ENCODE measurements at places on chromosomes 13 and 19. TPM values are rescaled to one million over a fixed set of nuclear protein-coding genes. Genes with fewer than 3 reads are reported as not detected.

The KCNC3 gene
- 6.9 TPM for total RNA-seq

The ADGRE2 gene
- 10.1 TPM for total RNA-seq

The NCAN gene
- total RNA-seq, result 0.08 TPM

The GPC5 gene
- not detected for total RNA-seq

The ZNF555 gene
- 9.1 TPM for total RNA-seq

The CACTIN gene
- 37.1 TPM for total RNA-seq

The CEACAM20 gene
- total RNA-seq, result not detected

The MBD3L3 gene
- total RNA-seq, result not detected

The WBP4 gene
- total RNA-seq, result 6.6 TPM

The WASF3 gene
- not detected for total RNA-seq

DNA sequence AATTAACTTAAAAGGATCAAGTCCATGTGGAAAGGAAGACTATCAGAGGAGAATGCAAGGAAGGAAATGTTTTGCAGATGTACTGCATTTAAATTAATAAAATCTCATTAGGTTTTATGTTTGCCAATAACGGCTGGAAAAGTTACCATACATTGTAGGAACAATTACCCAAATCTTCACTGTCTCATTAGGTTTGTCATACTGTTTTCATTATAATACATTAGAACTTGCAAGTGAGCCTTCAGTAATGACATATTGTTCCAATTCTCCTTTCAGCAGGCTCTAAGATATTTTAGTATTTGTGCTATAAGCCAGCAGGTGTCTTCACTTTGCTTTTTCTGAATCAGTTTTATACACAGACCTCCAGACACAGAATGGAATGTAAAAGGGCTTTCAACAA lies 661.6 kb upstream of the KLHL1 start:
- DNase-seq, result no peak

DNA sequence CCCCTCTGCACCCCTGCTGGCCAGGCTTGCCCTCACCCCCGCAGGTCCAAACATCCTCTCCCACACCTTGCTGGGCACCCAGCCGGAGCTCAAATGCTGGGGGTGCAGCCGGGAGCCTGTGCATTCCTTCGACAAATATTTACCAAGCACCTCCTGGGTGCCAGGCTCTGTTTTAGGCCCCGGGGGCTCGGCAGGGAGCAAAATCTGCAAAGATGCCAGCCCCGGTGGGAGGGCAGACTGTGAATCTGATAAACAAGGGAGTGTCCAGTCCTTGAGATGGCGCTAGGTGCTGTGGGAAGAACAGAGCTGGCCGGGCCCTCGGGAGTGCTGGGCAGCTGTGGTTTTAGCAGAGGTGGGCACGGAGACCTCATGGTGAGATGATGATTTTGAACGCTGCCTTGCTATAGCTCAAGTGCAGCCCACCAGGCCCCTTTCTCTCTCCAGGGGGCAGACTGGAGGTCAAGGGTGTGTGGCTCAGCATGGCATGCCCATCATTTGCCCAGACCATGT lies 10.6 kb downstream of the NFIX start:
- no peak for DNase-seq

- peak; percentile 58 for DNase-seq
Observed at GRCh38 chr19:11125994-11126685, 29.4 kb downstream of the SPC24 start.

- no peak for DNase-seq
Observed at GRCh38 chr13:26836626-26837025, 76.0 kb upstream of the GPR12 start.

DNA sequence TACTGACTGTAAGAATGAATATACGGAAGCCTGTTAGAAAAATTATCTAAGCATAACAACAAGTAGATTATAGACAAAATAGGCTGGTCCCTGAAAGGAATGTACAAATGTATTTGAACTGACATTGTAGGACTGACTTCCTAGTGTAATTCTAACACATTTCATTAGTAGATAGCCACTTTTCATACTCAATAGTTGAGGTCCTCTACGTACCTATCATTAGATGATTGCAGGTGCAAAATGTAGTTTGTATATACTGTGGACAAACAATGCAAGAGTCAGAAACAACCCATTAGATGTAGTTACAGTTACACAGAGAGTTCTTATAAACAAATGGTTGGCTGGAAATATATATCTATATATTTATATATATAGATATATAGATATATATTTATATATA lies 402.3 kb upstream of the SLITRK6 start:
- no peak for DNase-seq

DNA sequence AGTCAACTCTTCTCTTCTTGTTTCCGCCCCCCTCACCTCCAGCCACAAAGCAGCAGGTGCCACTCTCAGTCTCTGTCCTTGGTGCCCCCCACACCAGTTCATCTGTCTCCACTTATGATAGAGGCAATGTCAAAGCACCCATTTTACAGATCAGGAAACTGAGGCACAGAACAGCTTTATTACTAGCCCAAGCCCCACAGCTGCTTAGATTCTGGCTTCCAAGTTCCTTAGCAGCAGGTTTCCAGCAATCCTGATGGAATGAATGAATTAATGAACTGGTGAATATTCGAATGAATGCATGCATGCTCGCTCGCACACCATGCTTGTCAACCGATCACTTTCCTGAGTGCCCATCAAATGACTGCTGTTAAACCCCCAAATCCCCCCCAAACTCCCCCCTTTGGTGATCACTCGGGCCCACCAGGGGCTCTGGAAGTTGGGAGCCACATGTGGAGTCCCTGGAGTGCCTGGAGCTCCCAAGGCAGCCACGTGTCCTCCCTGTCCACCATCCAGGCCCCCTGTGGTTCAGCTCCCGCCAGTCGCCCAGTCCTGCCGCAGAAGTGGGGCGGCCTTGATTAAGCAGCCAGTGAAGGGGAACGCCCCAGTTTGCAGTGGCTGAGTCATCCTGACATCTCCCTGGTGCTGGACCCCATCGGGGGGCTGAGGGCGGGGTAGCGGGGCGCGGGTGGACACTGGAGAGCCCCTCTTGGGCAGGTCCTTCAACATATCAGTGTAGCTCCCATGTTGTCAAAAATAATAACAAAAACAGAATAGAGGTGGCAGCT lies 6.8 kb downstream of the PTPRS start:
- no peak for DNase-seq

DNA sequence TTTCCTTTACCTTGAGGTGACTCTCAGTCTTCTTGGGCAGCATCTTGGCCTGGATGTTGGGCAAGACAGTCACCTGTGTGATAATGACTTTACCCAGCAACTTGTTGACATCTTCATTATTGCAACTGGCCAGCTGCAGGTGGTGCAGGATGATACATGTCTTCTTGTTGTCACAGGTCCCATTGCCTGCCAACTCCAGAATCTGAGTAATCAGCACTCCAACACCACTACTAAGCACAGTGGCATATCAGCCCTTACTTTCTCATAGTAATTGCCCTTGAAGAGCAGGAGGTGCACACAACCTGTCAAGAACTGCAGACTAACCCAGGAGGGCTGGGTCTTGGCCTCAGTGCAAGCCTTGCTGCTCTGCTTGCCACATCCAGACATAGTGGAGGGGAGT lies 57.8 kb downstream of the CCNA1 start:
- DNase-seq, result no peak

GRCh38 chr13:28458608-28459007 lies 36.3 kb downstream of the FLT1 start:
- DNase-seq, result no peak

GRCh38 chr19:12828494-12828893 lies 5.9 kb downstream of the RTBDN start:
- DNase-seq, result no peak

GRCh38 chr19:35462476-35462953 lies 14.5 kb downstream of the FFAR2 start:
- DNase-seq, result no peak

DNA sequence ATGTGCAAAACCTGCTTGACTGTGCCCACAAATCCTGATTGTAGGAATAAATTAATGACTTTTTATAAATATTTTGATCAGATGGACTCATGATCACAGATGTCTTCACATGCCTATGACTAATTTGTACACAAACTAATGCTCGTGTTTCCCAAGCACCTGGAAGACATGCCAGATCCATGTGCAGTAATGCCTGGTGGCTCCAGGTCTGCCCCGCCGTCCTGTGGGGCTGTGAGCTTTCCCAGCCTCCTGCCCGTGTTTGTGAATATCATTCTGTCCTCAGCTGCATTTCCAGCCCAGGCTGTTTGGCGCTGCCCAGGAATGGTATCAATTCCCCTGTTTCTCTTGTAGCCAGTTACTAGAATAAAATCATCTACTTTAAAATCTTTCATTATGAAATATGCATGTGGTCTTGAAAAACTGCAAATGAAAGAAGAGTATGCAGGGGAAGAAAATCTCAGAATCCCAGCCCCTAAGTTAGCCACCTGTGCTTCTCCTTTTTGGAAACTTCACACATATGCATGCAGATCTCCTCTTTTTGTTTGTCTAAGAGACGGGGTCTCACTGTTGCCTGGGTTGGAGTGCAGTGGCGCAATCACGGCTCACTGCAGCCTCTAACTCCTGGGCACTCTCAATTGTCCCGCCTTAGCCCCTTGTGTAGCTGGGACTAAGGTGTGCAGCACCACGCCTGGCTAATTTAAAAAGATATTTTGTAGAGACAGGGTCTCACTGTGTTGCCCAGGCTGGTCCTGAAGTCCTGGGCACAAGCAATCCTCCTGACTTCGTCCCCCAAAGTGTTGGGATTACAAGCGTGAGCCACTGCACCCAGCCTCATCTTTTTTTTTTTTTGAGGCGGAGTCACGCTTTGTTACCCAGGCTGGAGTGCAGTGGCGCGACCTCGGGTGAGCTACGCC lies 6.2 kb downstream of the RPL28 start:
- DNase-seq, result no peak

GRCh38 chr19:9906475-9907087 lies 29.7 kb downstream of the OLFM2 start:
- no peak for DNase-seq

- no peak for DNase-seq
Observed at GRCh38 chr19:46124638-46125115, at the start of gene IGFL3. Gene IGFL3 (minus strand): TSS chr19:46124688. CDS start chr19:46124649, 39 bp downstream.
